ENCODE measurements at places on chromosomes 2 and 18. TPM values are rescaled to one million over a fixed set of nuclear protein-coding genes. Genes with fewer than 3 reads are reported as not detected.
A peak's percentile ranks its signal among the peaks of the same experiment; 100 is the strongest.

Gene ZNF532
- 64.1 TPM for total RNA-seq

Gene IL36RN
- total RNA-seq: not detected

DNA sequence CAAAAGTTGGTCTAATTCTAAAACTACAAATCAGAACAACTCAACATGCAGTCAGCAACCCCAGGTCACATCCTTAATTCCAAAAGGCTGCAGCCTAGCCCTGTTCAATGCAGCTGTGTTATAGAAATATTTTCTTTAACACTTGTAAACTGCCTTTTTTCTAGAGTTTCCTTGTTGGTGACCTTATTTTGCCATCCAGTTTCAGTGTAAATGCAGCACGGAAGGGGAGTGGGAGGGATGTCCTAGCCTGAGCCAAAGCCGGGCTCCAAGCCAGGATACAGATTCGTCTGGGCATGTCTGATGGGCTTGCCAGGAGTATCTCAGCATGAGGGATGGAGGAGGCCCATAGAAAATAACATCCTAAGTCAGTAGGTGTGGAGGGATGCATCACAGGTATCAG is 17.7 kb upstream of the SP3 start:
- DNase-seq: no peak

DNA sequence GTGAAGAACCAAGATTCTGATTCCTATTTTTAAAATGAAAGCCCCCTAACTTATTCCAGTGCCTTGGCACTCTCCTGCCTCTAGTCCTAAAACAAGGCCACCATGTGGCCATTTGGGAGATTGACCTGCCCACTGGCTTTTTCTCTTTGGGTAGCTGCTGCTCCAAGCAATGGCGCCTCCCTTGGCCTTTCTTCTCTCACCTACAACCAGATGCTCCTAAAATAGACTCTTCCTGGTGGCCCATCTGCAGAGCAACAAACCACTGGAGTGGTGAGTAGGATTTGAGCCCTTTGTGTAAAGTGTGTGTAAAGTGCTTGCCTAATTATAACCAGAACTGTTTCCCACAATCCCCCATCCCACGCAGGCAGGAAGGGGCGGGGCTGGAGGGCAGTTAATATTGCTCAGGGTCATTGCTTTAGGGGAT is 114.2 kb downstream of the FHOD3 start:
- DNase-seq: no peak

DNA sequence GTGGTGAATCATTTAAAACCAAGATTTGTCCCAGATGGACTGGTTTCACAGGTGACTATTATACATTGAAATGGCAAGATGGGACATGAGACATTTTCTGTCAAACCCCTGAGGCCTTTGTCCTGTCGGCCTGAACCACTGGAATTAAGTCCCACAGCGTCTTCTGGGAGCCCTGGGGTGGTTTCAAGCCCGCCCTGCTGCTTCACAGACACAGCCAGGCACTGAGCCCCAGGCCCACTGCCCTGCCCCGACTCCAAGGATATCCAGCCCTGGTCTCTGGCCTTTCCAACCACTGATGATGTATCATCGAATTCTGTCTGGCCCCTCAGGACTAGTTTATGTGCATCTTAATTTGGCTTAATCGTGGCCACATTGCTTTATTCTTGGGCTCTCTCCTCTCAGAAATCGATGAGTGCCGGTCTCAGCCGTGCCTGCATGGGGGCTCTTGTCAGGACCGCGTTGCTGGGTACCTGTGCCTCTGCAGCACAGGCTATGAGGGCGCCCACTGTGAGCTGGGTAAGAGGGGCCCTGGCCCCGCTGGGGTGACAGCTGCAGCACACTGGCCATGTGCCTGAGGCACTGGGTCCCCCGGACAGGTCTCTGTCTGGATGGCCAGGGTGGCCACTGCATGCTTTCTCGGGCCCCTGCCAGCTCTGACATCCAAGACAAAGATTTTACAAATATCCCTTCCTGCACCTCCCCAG is 39.5 kb downstream of the MTERF4 start:
- DNase-seq: peak; percentile 23

GRCh38 chr2:175677880-175678279 is 324.2 kb downstream of the LNPK start:
- DNase-seq: no peak

Gene CENPA
- 0.65 TPM for total RNA-seq

GRCh38 chr2:213187833-213188532 is 36.6 kb upstream of the IKZF2 start:
- no peak for DNase-seq

DNA sequence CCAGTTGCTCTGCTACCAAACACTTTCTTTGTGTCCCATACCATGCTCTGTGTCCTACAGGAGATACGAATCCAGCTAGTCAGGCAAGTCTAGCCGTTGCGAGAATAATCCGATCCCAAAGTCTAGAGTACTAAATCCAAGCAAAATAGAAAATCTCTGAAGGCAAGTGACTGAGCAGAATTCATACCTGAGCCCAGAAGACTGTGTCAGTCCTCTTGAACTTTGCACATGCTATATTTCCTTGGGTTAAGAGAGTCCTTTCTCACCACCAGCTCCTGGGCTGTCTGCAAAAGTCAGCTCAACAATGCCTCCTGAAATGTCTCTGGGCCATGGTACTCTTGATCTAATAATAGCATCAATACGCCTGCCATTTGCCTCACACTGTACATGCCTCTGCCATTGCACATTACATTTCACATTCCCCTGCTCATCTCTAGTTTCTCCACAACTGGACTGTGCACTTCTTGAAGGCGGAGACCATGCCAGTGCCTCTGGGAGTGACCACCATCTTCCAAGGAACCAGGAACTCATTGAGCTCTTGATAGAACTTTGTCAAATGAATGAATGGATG is 265.8 kb upstream of the ID2 start:
- DNase-seq: no peak

Gene GPR155
- 14.0 TPM for total RNA-seq

Gene MYO7B
- 0.46 TPM for total RNA-seq

Data from Right ventricle myocardium inferior (tissue), 1 donor.